Caki2 (cell line): ENCODE measurements at places on chromosomes 7 and 10. TPM values are rescaled to one million over a fixed set of nuclear protein-coding genes. Genes with fewer than 3 reads are reported as not detected.

COL13A1 gene
- not detected in 2 replicates for total RNA-seq

LRRC18 gene
- not detected in 2 replicates for total RNA-seq

NPC1L1 gene
- not detected in 2 replicates for total RNA-seq

METTL27 gene
- total RNA-seq = 60.4 and 71.8 TPM in 2 replicates

MYH16 gene
- 0.09 and 0.24 TPM in 2 replicates for total RNA-seq

IFT22 gene
- 36.6 and 58.1 TPM in 2 replicates for total RNA-seq

CCAR1 gene
- total RNA-seq = 18.3 and 40.5 TPM in 2 replicates
